ENCODE measurements at places on chromosomes 2 and 18. TPM values are rescaled to one million over a fixed set of nuclear protein-coding genes. Genes with fewer than 3 reads are reported as not detected.

The CDH2 gene
- total RNA-seq, result 200 TPM

The UGT1A3 gene
- not detected for total RNA-seq

The STAT4 gene
- 1.2 TPM for total RNA-seq

The FBXO11 gene
- total RNA-seq, result 192 TPM

The ALPG gene
- total RNA-seq, result not detected

The SCN7A gene
- 1.6 TPM for total RNA-seq

The IL36B gene
- total RNA-seq, result not detected

The TLX2 gene
- total RNA-seq, result not detected

The ABCG5 gene
- total RNA-seq, result under 0.01 TPM

The CRACDL gene
- total RNA-seq, result 2.3 TPM

The LAMA3 gene
- total RNA-seq, result 1.4 TPM

The RUFY4 gene
- 0.78 TPM for total RNA-seq

The TSHZ1 gene
- total RNA-seq, result 4.1 TPM

The FAHD2B gene
- total RNA-seq, result 4.5 TPM

The PID1 gene
- 46.2 TPM for total RNA-seq

The OR6B2 gene
- total RNA-seq, result not detected

The TAF4B gene
- 4.7 TPM for total RNA-seq

The UCN gene
- 1.1 TPM for total RNA-seq

The MAPRE3 gene
- 15.4 TPM for total RNA-seq

The ASXL3 gene
- 94.5 TPM for total RNA-seq

The CCDC150 gene
- total RNA-seq, result 3.9 TPM

The ACKR3 gene
- 20.3 TPM for total RNA-seq

The KLHL29 gene
- total RNA-seq, result 8.4 TPM

The GPR45 gene
- total RNA-seq, result 0.78 TPM

The DPYSL5 gene
- total RNA-seq, result 128 TPM

The EPB41L3 gene
- total RNA-seq, result 72.7 TPM

The ARHGAP15 gene
- total RNA-seq, result 14.2 TPM

Measured in occipital lobe (tissue), 3 donors.